Hair follicular keratinocyte (primary cell): ENCODE measurements at places on chromosomes 1 and 21. TPM values are rescaled to one million over a fixed set of nuclear protein-coding genes. Genes with fewer than 3 reads are reported as not detected.

ATF3 gene
- 1.6 and 2.0 TPM in 2 replicates for total RNA-seq

KISS1 gene
- not detected in 2 replicates for total RNA-seq

MROH9 gene
- total RNA-seq, result not detected in 2 replicates

CBS gene
- total RNA-seq, result 16.2 and 49.2 TPM in 2 replicates

CD52 gene
- 0.55 TPM in 1 of 2 replicates, not detected in the other for total RNA-seq

GNAT2 gene
- 0.08 TPM in 1 of 2 replicates, not detected in the other for total RNA-seq

LRRIQ3 gene
- total RNA-seq, result 0.39 and 0.53 TPM in 2 replicates

DNALI1 gene
- 0.04 and 0.23 TPM in 2 replicates for total RNA-seq

PGLYRP3 gene
- 0.34 and 0.62 TPM in 2 replicates for total RNA-seq

TNFRSF1B gene
- total RNA-seq, result 1.3 TPM in 1 of 2 replicates, not detected in the other

SNX27 gene
- total RNA-seq, result 9.6 and 12.1 TPM in 2 replicates

DCDC2B gene
- total RNA-seq, result not detected in 2 replicates

ARHGAP30 gene
- not detected in 2 replicates for total RNA-seq

RIMS3 gene
- 3.1 and 3.6 TPM in 2 replicates for total RNA-seq

SERTAD4 gene
- total RNA-seq, result 0.70 and 2.2 TPM in 2 replicates

IL10RB gene
- 27.3 and 32.1 TPM in 2 replicates for total RNA-seq

C1orf210 gene
- total RNA-seq, result 2.8 and 5.7 TPM in 2 replicates

IL10 gene
- not detected in 2 replicates for total RNA-seq

TNFAIP8L2 gene
- not detected in 2 replicates for total RNA-seq

SPRR1A gene
- total RNA-seq, result not detected in 2 replicates

TBX19 gene
- total RNA-seq, result 0.15 and 0.47 TPM in 2 replicates

KCNK1 gene
- 9.4 and 10.4 TPM in 2 replicates for total RNA-seq

OR2T1 gene
- total RNA-seq, result not detected in 2 replicates

USH2A gene
- not detected in 2 replicates for total RNA-seq

CR2 gene
- not detected in 2 replicates for total RNA-seq

TRIM67 gene
- total RNA-seq, result not detected in 2 replicates

CFHR3 gene
- total RNA-seq, result not detected in 2 replicates

RIT1 gene
- total RNA-seq, result 17.6 and 19.8 TPM in 2 replicates

AVPR1B gene
- total RNA-seq, result not detected in 2 replicates

RUNX3 gene
- 0.15 TPM in 1 of 2 replicates, not detected in the other for total RNA-seq

ACKR1 gene
- total RNA-seq, result not detected in 2 replicates

AGT gene
- not detected in 2 replicates for total RNA-seq

FCER1G gene
- total RNA-seq, result 0.70 TPM in 1 of 2 replicates, not detected in the other

GFI1 gene
- total RNA-seq, result 0.08 TPM in 1 of 2 replicates, not detected in the other

PTPN14 gene
- 17.4 and 25.4 TPM in 2 replicates for total RNA-seq

SLC9C2 gene
- total RNA-seq, result not detected in 2 replicates

GBP2 gene
- total RNA-seq, result 0.31 and 0.53 TPM in 2 replicates

CLCA4 gene
- total RNA-seq, result 0.15 and 0.16 TPM in 2 replicates

CLCN6 gene
- 7.9 and 9.3 TPM in 2 replicates for total RNA-seq

CYP4A11 gene
- total RNA-seq, result not detected in 2 replicates

WNT2B gene
- 0.30 and 0.78 TPM in 2 replicates for total RNA-seq

CRP gene
- not detected in 2 replicates for total RNA-seq

SUSD4 gene
- total RNA-seq, result 0.47 and 2.9 TPM in 2 replicates

ACOT11 gene
- 5.7 and 7.0 TPM in 2 replicates for total RNA-seq

ABCA4 gene
- total RNA-seq, result 3.2 and 9.7 TPM in 2 replicates

APOBEC4 gene
- not detected in 2 replicates for total RNA-seq
